Naive thymus-derived CD4-positive, alpha-beta T cell (primary cell): ENCODE measurements at places on chromosomes 2 and 18. TPM values are rescaled to one million over a fixed set of nuclear protein-coding genes. Genes with fewer than 3 reads are reported as not detected.

Gene CD28
- polyA plus RNA-seq = 52.2 TPM

Gene MC4R
- not detected for polyA plus RNA-seq

Gene HOXD4
- polyA plus RNA-seq = not detected

Gene AMER3
- polyA plus RNA-seq = not detected

Gene PLEK
- 0.79 TPM for polyA plus RNA-seq

Gene IMPACT
- 9.8 TPM for polyA plus RNA-seq

Gene HOXD1
- polyA plus RNA-seq = not detected

Gene SLC38A11
- not detected for polyA plus RNA-seq

Gene LCT
- polyA plus RNA-seq = not detected

Gene PLA2R1
- polyA plus RNA-seq = not detected

Gene ABCG5
- not detected for polyA plus RNA-seq

Gene ARHGEF33
- polyA plus RNA-seq = not detected

Gene STPG4
- not detected for polyA plus RNA-seq

Gene CAVIN2
- polyA plus RNA-seq = not detected

Gene ORC4
- 46.9 TPM for polyA plus RNA-seq

Gene TTN
- 3.1 TPM for polyA plus RNA-seq
